ENCODE measurements at places on chromosomes 5 and 9. TPM values are rescaled to one million over a fixed set of nuclear protein-coding genes. Genes with fewer than 3 reads are reported as not detected.

Gene SPATA31E1
- total RNA-seq = not detected

Gene ADAMTS6
- total RNA-seq = 14.3 TPM

Gene KLHL9
- 22.3 TPM for total RNA-seq

Gene DBH
- total RNA-seq = not detected

Gene C1QTNF3
- 0.24 TPM for total RNA-seq

Gene CSF1R
- total RNA-seq = 4.3 TPM

Gene CDC14B
- total RNA-seq = 14.0 TPM

Gene TRIM7
- 16.1 TPM for total RNA-seq

Gene RGS14
- total RNA-seq = 4.6 TPM

Gene SAP30L
- total RNA-seq = 34.9 TPM

Gene CTXN3
- total RNA-seq = not detected

Gene MARCOL
- total RNA-seq = not detected

Gene NPM1
- total RNA-seq = 785 TPM

Gene ABLIM3
- 19.1 TPM for total RNA-seq

Gene NEUROG1
- not detected for total RNA-seq

Gene GRXCR2
- total RNA-seq = not detected

Gene SPAG8
- total RNA-seq = 1.7 TPM

Data from RPMI7951 (cell line).